NCI-H2081 treated with DMSO at 0.1 percent for 48 hours (cell line): ENCODE measurements at places on chromosomes 1 and 21.

- no peak for DNase-seq
Measured at GRCh38 chr1:26583646-26584485, 54.3 kb downstream of the RPS6KA1 start.

DNA sequence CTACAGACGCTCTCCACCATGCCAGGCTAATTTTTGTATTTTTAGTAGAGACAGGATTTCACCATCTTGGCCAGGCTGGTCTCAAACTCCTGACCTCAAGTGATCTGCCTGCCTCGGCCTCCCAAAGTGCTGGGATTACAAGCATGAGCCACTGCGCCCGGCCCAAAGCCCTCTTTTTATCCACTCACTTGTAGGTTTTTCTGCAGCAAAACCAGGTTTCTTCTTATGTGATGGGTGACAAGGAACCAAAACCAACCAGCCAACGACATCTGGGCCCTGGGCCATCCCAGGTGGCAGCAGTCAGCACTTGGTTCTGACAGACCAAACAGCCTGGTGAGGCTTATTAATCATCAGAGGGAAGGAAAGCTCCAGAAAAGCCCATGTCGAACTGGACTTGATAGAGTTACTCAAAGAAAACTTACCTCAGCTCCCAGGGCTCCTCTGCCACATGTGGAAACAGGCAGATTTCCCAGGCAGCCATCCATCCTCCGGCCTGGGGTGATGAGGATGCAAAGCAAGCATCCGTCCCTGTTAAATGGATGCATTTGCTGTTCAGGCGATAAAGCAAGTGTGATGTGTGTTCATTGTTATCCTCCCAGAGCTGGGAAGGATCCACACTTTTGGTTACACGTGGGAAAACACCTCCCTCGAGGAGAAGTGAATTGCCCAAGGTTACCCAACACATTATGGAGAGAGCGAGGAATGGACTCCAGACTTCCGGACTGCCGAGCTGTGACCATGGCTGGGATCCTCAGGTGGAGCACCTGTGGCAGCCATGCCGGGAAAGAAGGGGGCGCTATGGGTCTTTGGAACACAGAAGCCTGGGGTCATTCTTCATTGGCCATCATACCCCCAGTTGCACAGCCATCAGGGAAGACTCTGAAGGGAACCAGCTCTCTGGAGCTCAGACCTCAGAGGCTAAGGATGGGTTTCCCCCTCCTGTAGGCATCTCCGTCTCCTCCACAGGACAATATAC is 118.8 kb downstream of the HUNK start:
- DNase-seq = no peak

DNA sequence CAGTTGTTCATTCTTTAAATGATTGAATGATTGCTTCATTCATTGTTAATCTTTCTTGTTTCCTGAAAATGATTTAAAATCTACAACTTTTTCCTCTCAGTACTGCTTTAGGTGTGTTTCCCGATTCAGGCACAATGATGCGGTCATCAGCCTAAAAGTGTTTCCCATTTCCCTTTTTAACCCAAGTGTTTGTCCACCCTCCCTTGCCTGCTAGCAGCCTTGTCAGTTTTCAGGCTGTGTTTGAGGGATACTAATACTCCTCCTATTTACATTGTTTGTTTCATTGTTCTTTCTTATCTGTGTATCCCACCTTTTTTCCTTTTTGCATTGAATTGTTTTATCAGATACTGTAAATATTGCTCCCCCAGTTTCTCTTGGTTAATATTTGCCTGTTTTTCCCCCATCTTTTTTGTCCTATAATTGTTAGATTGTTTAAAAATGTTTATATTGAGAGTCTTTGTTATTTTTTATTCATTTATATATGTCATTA is 131.1 kb downstream of the KIAA0319L start:
- DNase-seq = no peak

DNA sequence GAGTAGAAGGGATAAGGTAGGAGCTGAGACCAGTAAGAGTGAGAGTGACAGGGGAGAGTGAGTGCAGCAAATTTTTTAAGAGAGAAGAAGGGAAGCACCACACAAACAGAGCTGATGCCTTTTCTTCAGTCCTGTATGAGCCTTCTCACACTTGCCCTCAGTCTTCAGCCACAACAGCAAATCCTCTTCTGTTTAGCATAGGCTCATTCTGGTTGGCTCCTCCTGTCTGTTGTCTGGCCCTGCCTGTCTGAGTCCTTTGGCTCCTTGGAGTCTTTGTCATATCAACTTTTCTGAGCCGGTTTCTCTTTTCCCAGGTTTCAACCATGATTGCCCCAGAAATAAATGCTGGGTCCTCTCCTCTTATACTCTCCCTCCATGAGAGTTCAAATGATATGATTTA is 12.7 kb upstream of the CASQ1 start:
- no peak for DNase-seq

DNA sequence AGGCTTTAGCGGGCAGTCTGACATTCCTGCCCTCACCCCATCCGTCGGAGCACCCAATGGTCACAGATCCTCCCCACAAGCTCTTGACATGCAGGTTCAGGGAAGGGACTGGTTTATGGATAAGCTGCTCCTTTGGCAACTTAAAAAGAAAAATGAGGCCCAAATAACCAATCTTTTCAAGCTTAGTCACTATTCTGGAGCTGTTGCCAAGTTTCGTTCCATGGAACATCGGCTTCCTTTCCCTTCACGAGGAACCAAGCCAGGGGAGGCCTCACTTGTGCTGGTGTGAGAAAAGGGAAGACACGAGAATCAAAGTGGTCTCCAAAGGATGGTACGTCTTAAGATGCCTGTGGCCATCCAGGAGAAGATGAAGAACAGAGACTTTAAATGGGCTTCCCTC is 46.1 kb upstream of the LPAR3 start:
- DNase-seq = no peak

- no peak for DNase-seq
Measured at GRCh38 chr1:194717334-194717733, 1530.9 kb upstream of the B3GALT2 start.

GRCh38 chr1:239999170-239999569 is 92.5 kb upstream of the FMN2 start:
- peak; percentile 55 for DNase-seq

DNA sequence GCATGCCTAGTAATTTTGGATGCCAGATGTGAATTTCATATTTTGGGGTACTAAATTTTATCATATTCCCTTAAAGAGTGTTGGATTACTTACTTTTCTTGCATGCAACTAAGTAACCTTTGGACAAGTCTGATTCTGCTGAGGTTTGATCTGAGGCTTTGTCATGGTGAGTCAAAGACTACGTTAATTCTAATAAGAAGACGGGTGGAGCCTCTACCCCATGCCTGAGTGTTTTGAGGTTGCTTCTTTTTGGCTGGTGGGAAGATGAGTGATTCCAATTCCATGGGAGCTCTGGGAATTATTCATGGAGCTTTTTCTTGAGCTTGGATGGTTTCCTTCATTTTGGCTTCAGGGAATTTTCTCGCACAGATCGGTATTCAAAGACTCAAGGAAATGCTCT is 11.6 kb upstream of the PCP4 start:
- no peak for DNase-seq

DNA sequence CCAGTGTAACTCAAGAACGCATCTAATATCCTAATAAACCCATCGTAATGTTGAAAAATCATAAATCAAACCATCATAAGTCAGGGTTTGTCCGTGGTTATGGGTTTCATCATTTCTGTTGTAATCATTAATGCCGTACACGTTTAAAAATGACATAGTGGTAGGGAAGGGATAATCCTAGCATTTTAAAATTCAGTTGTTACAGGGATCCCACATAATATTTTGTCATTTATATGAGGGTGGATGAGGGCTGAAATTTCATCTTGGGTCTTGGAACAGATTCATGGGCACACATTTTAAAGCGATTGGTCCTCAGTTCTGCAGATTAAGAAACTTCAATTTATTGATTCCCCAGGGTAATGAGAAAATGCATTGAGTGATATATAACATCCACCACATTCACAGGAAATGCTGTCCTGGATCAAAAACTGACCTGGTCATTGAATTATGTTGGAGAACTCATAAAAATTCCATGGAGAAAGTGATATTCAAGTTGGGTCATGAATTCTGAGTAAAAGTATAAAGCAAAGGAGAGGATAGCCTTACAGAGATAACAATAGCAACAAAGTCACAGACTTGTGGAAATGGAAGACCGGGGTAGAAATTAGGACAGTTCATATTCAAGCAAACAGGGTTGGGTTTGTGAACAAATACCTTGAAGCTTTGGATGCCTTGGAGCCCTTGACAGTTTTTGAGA is 1527.3 kb upstream of the TPTE start:
- no peak for DNase-seq

- no peak for DNase-seq
Measured at GRCh38 chr1:248618878-248619277, 16.0 kb downstream of the OR2T11 start.

GRCh38 chr1:19468397-19468956 is 16.9 kb downstream of the CAPZB start:
- DNase-seq = no peak

DNA sequence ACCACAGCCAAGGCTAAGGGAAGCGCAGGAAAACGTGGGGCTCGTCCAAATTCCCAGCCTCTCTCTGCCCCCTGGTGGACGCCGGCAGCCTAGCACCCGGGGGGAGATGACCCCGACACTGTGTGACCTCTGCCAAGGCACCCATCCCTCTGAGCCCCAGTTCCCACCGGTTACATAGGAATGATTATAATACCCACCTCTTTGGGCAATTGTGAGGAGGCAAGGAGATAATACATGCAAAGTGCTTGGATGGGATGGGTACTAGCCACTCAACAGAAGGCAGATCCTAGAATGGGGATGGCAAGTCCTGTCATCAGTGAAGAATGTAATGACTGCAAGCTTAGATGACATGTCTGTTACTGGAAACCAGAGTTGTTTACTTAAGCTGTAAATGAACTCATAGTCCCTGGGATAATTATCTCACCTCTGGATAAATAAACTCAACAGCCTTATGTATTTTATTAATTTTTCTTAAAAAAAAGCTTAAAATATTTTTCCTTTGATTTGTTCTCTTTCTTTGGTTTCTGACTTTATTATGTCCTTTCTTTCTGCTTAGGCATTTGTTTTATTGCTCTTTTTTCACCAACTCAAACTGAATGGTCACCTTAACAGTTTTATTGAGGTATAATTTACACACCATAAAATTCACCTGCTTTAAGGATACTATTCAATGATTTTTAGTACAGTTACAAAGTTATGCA is 11.3 kb upstream of the BMP8B start:
- no peak for DNase-seq

GRCh38 chr1:71640116-71640515 is 559.3 kb upstream of the ZRANB2 start:
- DNase-seq = no peak

GRCh38 chr1:117235863-117236465 is 25.2 kb upstream of the VTCN1 start:
- no peak for DNase-seq

DNA sequence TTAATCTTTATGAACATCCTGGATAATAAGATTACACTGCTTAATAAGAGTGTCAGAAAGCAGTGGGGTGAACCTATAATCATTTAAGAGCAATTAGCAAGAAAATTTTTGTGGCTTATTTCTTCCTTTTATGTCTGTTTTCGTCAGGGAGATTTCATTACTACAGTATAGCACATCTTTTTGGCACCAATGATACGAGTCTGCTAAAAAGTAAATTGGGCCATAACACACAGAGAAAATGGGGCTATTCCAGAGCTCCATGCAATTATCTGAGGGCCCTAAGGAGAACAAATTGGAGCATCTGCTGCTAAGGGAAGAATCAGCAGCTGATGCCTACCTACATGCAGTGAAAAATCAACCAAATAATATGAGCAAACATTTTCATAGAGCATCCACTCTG is 330.3 kb upstream of the NCAM2 start:
- no peak for DNase-seq

DNA sequence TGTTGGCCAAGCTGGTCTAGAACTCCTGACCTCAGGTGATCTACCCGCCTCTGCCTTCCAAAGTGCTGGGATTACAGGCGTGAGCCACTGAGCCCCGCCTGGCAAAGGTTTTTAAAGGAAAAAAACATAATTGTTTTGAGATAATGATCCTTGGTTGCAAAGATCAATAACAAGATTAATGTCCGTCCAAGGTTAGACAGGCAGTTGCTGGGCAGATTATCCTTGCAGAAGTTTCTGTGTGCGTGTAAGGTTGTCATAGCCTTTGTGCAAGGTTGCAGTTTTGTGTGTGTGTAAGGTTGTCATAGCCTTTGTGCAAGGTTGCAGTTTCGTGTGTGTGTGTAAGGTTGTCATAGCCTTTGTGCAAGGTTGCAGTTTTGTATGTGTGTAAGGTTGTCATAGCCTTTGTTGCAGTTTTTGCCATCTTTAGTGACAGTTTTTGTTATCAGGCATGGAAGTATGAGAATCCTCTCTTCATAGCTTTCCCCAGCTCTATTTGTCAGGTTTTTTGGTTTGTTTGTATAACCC is 3.6 kb downstream of the YBEY start:
- no peak for DNase-seq

- no peak for DNase-seq
Measured at GRCh38 chr1:229757226-229757625, 131.2 kb downstream of the URB2 start.

DNA sequence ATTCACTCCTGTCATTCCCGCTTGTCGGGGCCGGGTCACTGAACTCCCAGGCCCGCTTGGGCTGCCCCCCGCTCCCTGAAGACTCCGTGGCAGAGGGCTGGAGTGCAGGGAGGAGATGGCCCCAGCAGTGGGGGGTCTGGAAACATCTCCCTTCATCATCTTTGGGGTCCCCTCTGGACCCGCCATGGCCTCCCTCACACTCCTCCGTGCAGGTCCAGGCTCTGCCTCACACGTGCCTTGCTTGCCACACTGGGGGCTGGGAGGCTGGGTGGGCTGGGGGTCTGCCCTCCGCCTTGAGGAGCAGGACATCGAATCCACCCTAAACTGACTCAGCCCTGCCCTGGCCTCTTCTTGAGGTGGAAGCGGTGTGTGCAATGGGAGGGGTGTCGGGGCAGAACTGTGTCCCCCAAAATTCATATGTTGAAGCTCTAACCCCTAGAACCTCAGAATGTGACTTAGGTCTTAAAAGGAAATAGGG is 35.2 kb downstream of the POFUT2 start:
- DNase-seq = no peak

DNA sequence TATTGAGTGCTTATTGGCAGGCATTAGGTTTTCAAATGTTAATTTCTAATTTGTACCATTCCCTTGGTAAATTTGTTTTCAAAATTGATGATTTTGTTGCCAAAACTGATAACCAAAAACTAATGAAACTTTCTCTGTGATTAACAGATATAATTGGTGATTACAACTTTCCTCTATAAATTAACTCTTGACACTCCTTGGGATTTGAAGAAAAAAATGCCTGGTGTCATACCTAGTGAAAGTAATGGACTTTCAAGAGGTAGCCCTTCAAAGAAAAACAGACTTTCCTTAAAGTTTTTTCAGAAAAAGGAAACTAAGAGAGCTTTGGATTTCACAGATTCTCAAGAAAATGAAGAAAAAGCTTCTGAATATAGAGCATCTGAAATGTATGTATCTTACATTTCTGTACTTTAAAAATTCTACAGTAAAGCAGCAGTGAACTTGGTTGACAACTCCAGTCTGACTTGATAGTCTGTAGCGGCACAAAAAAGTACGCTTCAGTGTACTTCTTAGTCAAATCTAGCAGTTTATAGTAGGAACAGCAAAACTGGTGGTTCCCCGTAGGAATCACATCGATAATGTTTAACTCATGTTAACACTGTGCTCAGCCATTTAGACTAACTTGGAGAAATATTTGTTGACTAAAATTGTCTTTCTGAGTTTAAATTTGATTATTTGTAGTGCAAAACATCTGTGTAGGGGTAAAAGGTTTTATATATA is 3.0 kb downstream of the USP1 start:
- no peak for DNase-seq

GRCh38 chr1:153678519-153679336 is at the start of gene NPR1:
Gene NPR1 (plus strand): TSS chr1:153678688. CDS start chr1:153679109, 421 bp downstream.
- DNase-seq = no peak
